Ammon's horn (tissue), 1 donor: ENCODE measurements at places on chromosomes 5 and 9.

GRCh38 chr9:35748242-35748857, 678 bp downstream of the GBA2 start:
- no peak for DNase-seq

- no peak for DNase-seq
These were observed 69.0 kb upstream of the GLRX start for GRCh38 chr5:95891499-95891898.

DNA sequence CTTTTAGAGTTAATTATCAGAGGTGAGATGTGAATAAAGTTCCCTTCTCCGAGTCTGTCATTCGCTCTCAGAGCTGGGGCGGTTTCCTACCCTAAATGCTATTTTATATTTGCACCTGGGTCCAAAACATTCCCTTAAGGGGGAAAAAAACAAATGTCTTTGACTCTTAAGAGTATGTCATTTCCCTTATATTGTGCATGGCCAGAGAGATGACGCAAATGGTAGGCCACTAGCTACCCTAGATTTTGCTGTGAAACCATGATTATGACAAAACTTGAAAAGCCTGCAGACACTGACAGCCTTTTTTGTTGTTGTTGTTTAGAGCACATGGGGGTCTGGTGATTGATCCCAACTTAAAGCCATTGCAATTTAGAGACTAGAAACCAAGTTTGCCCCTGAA, 12.8 kb downstream of the DAB2 start:
- no peak for DNase-seq

- DNase-seq, result no peak
These were observed 25.5 kb downstream of the OR2V1 start for GRCh38 chr5:181105391-181106025.

DNA sequence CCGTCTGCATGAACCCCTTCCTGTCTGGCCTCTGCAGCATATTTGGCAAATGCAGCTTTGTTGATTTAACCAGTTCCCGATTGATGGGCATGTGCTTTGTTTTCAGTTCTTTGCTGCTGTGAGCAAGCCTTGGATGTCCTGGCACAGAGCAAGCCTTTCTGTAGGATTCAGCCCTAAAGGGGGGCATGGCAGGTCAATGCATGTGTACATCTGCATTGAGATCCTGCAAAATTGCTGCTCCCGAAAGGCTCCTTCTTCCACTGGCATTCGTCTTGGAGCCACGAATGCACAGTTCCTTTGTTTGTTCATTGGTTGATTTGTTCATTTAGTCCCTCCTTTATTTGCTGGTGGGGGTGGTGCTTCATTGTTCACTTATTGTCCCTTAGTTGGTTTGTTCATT, 34.8 kb downstream of the COL5A1 start:
- DNase-seq, result no peak
